GM19239 (cell line): ENCODE measurements at places on chromosomes 7 and 10.

DNA sequence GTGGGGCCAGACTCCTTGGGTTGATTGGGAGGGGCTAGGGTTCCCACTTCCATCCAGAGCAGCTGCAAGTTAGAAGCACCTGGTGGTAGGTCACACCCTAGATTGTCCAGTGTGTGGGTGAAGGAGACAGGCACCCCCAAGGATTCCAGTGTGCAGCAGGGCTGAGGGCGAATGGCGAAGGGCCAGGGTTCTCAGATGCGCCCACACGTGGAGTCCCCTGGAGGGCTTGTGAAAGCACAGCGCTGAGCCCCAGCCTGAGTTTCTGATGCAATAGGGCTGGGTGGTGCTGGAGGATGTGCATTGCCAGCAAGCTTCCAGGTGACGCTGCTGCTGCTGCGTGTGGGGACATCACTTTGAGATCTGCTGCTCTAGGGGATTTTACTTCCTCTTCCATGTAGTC, 25.4 kb downstream of the TBATA start:
- DNase-seq, result no peak

DNA sequence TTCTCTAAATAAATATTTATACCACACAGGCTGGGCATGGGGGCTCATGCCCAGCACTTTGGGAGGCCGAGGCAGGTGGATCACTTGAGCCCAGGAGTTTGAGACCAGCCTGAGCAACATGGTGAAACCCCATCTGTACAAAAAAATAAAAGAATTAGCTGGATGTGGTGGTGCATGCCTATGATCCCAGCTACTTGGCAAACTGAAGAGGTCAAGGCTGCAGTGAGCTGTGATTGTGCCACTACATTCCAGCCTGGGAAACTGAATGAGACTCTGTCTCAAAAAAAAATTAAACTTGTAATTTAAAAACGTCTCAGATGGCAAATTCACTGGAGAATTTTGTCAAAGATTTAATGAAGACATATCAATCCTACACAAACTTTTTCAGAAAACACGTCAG, 277.6 kb upstream of the BMPER start:
- no peak for DNase-seq

DNA sequence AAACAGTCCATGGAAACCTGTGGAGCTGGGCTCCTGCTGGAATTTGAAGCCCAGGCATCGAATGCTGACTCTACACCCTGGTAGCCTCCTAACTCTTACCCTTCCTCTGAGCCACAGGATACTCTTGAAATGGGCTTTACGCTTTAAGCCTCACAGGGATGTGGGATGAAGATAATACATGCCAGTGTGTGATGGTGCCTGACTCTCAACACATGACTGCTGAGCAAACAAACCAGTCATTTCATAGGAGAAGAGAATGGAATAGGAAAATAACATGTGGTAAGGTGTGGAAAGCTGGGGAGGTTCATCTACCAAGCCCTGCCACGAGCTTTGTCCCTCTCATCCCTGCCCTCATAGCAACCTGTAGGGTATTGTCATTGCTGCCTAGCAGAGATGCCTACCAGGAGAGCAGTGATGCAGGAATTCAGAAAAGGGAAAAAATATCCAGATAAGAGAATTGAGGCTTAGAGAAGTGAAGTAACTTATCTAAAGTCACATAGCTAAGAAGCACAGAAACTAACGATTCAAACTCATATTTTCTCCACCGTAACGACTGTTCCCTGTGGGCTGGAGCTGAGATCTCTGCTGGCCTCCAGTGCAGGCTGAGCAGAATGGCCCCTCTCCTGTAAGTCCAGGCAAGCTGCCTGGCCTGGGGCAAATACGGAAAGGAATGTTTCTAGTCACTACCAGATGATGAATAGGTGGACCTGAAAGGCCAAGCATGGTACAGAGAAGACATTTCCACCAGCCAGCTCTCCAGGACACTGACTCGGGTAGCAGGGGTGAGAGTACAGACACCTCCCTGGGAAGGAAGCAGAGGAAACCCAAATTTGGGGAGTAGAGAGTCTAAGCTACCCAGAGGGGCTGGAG, 90.2 kb upstream of the DUSP5 start:
- no peak for DNase-seq

DNA sequence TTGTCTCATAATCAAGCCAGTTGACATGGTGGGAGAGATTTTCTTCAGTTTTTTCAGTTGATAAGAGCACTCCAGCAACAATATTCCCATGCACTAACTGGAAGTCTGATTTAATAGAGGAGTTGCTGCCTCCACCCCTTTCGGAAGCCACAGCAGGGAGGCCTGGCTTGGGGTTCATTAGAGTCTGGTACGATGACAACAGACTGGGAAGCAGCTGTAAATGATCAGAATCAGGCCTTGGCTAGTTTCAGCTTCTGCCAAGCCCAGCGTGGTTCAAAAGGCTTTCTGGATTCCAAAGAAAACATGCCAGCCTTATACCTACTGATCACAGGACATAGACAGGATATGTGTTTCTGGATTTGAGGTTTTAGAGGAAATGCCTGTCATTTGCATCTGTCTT, 274.0 kb downstream of the CSTF2T start:
- DNase-seq, result no peak

DNA sequence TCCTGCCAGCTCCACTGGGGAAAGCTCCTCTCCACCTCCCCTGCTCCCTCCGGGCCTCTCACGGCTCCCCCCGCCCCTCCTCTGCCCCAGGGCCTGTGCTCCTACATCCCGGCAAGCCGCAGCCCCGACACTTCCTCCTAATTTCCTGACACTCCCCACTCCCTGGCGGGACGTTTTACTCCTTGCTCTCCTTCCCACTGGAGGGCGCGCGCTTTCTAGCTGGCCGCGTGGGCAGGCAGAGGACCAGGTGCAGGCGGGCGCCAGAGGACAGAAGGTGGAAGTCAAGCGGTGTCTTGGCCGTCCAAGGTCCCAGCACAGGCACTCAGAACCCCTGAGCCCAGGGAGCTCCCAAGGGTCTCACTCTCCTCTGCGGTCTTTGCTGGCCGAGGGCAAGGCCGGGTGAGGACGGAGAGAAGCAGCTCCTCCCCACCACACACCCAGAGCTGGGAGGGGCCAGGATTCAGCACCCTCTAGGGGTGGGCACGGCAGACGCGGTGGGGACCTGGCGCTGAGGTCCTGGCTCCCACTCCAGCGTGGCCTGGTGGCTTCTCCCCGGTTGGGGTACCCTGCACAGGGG, 19.1 kb downstream of the ADAM8 start:
- no peak for DNase-seq

DNA sequence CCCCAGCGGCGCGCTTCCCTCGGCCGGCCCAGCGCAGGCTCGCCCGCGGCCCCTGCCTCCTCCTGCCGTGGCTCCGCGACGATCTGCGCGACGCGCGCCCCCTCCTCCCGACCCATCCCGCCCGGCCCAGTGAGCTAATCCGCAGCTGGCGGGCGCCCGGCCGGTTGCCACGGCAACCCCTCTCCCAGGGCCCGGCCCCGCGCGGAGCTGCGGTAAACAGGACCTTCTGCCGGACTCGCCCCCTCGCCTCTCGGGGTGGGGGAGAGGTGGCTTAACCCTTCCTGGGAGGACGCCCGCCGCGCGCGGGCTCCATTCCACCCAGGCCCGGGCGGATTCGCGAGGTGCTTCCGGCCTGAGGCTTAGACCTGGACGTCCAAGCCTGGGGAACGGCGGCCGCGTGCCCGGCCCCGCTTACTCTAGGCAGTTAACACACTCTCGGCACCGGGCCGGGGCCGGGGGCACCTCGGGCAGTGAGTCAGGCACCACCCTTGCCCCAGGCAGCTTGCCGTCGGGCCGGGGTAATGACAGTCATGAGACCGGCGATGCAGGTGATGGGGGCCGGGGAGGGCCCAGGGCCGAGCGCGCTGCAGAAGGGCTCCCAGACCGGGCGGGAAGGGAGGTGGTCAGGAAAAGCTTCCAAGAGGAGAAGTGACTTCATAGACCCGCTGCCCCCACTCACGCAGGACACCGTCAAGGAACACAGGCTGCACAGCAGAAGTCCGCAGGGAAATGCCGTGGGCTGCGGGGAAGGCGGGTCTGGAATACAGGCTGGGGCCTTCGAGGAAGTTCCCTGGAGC, at the start of gene DENND2A:
DENND2A (minus strand) TSS at position 87 of the 797 bp plus-strand sequence. CDS start 38,416 bp downstream, outside the sequence.
- no peak for DNase-seq

- no peak for DNase-seq
Observed at GRCh38 chr10:69363666-69364065, 53.1 kb downstream of the TACR2 start.

- no peak for DNase-seq
Observed at GRCh38 chr7:29898301-29898700, 91.3 kb downstream of the SCRN1 start.

DNA sequence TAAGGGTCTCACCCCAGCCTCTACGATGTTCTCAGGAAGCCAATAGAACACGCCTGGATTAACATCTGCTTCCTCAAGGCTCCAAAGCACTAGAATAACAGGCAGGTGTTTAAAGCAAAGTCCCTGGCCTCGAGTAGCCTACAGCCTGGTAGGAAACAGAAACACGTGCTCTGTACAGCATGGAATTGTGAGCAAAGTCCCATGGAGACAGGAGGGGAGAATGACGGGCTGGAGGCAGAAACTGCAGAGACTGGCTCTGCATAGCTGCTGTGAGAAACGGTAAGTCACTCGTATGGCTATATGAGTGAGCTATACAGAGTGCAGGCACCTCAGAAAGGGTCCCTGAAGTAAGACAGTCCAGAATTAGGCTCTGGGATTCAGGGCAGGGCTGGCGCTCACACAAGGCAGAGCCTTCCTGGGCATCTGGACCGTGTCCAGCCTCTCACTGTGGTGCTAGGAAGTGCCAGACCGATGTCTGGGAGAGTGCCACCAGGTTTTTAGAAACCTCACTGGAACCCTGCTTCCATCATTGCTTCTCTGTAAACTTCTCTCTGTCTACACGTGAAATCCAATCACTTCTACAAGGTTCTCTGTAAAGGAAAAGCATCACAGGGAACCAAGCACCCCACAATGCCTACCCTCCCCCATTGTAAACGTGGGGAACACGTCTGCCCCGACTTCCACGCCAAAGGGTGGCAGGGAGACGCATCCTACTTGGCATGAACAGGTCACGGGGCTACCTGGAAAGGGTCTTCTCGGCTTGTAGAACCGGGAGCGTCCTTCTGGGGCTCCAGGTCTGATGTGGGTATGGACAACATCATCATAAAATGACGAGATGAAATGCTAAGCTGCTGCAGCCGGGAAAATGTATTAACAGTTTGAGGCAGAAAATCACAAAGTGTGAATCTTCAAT, 38.8 kb upstream of the SHH start:
- no peak for DNase-seq

- no peak for DNase-seq
Observed at GRCh38 chr7:2196381-2197378, 36.1 kb downstream of the MAD1L1 start.

DNA sequence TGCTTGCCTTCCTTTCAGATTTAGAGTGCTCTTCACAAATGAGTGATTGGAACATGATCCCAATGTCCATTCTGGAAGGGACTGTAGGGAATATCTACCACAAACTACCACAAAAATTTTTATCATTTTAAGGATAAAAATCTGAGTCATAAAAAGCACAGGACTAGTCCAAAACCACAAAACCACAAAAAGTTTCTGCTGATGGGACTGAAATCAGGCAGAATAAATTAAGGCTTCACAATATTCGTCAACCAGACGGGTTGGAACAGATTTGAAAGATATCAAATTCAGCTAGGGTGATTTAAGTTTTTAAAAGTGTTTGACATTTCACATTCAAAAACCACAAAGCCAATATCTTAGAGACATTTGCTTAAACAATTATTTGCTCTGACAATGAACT, 100.1 kb upstream of the PTN start:
- DNase-seq, result no peak

DNA sequence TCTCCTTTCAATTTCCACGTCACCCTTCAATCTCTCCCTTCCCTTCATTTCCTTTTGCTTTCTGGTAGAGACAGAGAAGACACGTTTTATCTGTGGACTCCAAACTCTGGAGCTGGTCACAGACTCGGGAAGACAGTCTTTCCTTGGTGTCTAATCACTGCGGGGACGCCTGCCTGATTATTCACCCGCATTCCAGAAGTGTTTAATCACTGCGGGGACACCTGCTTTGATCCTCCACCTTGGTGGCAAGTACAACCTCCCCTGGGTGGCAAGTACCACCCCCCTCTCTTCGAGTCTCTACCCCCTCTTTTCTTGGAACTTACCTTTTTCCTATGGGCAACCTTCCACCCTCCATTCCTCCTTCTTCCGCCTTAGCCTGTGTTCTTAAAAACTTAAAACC, 15.3 kb upstream of the LRRC61 start:
- no peak for DNase-seq

GRCh38 chr7:158422887-158423560, 164.6 kb downstream of the PTPRN2 start:
- DNase-seq, result no peak

DNA sequence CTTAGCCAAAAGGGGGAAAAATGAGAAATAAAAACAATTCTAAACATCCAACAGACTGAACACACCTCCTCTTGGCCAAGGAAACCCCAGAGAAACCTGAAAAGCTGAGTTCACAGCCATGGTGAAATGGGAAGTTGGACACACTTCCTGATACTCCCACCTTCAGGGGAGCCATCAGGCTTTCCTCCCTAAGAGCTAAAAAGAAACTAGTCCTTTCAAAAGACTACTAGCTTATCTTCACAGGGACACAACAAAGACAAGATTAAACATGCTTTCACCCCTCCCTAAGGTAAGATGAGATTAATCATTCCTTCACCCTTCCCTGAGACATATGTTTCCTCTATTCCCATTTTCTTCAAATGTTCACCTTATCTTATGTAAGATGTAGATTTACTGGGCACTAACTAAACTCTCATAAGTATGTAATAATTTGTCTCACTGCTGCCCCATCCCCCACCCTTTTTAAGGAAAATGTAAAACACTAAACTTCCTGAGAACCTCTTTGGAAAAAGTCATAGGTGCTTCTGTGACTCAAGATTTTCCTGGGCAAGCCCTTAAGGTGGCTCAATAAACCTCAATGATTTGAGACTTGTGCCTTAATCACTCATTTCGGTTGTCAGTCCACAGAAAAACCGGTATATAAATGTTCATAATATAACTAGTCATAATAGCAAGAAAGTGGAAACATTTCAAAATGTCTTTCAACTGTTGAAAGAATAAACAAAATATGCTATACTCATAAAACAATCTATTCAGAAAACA, 40.5 kb downstream of the HTR7 start:
- DNase-seq, result no peak

DNA sequence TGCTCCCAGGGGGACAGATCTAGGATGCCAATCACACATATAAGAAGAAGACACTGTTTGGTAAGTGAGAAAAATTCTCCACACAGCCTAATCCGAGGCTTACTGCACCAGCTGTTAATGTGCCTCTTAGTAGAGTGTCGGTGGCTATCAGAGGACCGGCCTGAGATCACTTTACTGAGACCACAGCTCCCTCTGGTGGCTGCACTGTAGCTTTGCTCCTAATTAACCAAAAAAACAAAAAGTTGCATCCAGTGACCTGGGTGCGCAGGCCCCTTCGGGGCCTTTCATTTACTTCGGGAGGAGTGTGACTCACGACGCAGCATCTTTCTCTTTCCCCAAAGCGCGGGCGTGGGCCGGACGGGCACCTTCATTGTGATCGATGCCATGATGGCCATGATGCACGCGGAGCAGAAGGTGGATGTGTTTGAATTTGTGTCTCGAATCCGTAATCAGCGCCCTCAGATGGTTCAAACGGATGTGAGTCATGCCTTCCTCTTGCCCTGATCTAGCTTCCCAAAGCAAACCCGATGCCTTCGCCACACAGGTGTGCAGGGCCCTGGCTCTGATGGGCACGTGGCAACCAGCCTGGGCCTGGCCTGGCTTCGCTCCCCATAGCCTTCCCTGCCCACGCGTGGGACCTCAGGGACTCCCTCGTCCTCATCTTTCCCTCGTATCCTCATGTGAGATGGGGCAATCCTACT, 56.7 kb downstream of the MKI67 start:
- DNase-seq, result peak; percentile 65
